ENCODE measurements at places on chromosomes 13 and 19. TPM values are rescaled to one million over a fixed set of nuclear protein-coding genes. Genes with fewer than 3 reads are reported as not detected.

The NLRP7 gene
- total RNA-seq: not detected

- H3K4me3 ChIP-seq: no peak overlapping the region
- no peaks in the 10 kb centered on the region for H3K27me3 ChIP-seq
- no peak for DNase-seq
- H3K27ac ChIP-seq: no peak overlapping the region
These were observed 2.8 kb upstream of the ANGPTL8 start for GRCh38 chr19:11236324-11237301.

DNA sequence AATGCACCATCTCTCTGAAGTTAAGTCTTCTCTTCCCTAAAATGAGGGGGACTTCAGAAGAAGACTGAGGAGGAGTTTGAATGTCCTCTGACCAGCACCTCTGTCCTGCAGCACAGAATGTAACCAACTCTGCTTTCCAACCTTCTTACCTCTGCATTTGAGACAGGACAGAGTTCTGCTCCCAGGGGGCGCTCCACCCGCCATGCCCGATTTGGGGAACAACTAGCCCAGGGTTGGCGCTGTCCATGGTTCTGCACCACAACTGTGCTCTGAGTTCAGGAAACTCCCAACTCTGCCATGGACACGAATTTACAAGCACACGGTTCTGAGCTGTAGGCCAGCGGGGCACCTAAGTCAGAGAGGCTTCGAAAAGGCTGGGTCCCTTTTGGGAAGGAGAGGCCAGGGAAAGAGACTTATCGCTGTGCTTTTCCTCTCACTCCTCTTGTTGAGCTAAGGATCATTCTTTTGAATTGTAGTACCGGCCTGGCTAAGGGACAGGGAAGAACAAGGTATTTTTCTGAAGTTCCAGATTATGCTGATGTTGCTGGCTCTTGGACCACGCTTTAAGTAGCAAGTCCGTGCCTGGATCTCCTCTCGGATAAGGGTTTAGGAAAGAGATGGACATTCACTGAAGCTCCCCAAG is 22.2 kb downstream of the SIGLEC5 start:
- H3K4me1 ChIP-seq: peaks cover 22% of the 10 kb centered on the region
- H3K4me3 ChIP-seq: no peak overlapping the region
- H3K36me3 ChIP-seq: no peaks in the 10 kb centered on the region
- DNase-seq: peak; percentile 72
- H3K27ac ChIP-seq: no peak overlapping the region
- peaks cover 12% of the 10 kb centered on the region for H3K27me3 ChIP-seq

The ZNF699 gene
- 6.7 TPM for total RNA-seq

The TMEM59L gene
- not detected for total RNA-seq

DNA sequence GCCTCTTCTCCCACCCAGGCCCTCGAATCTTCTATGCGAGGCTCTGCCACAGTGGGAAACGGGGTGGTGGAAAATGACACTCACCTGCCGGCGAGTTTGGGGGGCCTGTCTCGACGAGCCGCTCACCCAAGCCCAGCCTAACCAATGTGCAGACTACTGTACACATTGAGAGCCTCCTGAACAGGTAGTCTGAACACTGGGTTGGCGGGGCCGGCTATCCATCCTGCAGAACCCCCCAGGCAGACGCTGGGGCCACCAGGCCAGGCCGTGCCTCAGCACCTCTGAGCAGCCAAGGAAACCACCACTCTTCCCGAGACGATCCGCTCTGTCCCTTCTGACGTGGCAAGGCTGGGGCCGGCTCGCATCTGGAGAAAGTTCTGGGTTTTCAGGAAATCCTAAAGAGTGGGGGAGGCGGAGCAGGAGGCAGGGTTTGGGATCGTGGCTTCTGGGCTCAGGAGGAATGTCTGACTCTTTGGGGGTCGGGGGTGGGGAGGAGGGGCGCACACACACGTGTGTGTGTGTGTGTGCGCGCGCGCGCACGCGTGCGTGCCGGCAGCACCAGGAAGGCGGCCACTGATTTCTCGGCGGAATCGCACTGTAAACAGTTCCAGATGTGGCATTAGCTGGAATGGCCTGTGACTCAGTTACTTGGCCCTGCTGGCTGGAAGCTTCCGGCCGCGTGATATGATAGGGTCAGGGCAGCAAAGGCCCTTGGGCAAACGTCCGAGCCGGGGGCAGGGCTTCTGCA is 18.5 kb downstream of the TMED1 start:
- no peaks in the 10 kb centered on the region for H3K27me3 ChIP-seq
- H3K27ac ChIP-seq: peak overlapping the region; percentile 54
- peaks cover 55% of the 10 kb centered on the region for H3K4me1 ChIP-seq
- H3K4me3 ChIP-seq: no peak overlapping the region
- peaks cover 44% of the 10 kb centered on the region for H3K36me3 ChIP-seq

The ZNF132 gene
- 5.4 TPM for total RNA-seq

GRCh38 chr13:99610702-99611289 is 109.5 kb downstream of the TM9SF2 start:
- H3K4me1 ChIP-seq: peaks cover 25% of the 10 kb centered on the region
- H3K27me3 ChIP-seq: no peaks in the 10 kb centered on the region
- H3K4me3 ChIP-seq: no peak overlapping the region
- peaks cover 4% of the 10 kb centered on the region for H3K36me3 ChIP-seq

GRCh38 chr19:17794731-17795494 is at the start of gene B3GNT3:
Gene B3GNT3 (plus strand): TSS chr19:17795138. CDS start chr19:17807808, 12,670 bp downstream.
- no peak within 1 kb of the TSS for H3K4me3 ChIP-seq
- H3K27ac ChIP-seq: no peak within 1 kb of the TSS
- no peaks in the 10 kb centered on the region for H3K36me3 ChIP-seq

The TMEM238 gene
- total RNA-seq: 23.0 TPM

The KLK4 gene
- total RNA-seq: not detected

The CD33 gene
- 6.2 TPM for total RNA-seq

DNA sequence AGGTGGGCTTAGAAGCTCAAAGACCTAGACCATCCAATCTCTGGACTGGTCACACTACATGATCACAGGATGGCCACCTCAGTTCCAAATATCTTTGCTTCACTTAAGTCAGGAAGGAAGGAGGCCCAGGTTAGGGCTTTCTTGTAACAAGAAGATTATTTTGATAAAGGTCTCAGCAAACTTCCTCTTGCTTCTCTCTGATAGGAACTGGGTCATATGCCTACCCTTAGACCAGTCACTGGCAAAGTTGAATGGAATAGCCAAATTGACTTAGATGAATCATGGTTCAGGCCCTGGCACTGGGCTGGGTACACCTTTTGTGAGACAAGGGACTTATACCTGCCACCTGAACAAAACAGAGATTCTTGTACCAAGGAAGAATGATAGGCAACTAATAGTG is 11.0 kb downstream of the FRY start:
- H3K4me3 ChIP-seq: no peak overlapping the region
- H3K27me3 ChIP-seq: peaks cover 24% of the 10 kb centered on the region
- no peak overlapping the region for H3K27ac ChIP-seq
- peaks cover 8% of the 10 kb centered on the region for H3K4me1 ChIP-seq
- no peaks in the 10 kb centered on the region for H3K36me3 ChIP-seq
- no peak for DNase-seq

The JAK3 gene
- 137 TPM for total RNA-seq

The GZMM gene
- total RNA-seq: 46.9 TPM

GRCh38 chr13:113781571-113781970 is 22.5 kb downstream of the TMEM255B start:
- no peak for DNase-seq
- no peak overlapping the region for H3K27ac ChIP-seq
- no peak overlapping the region for H3K4me3 ChIP-seq
- no peaks in the 10 kb centered on the region for H3K36me3 ChIP-seq

GRCh38 chr19:18437491-18438330 is at the start of gene ISYNA1:
Gene ISYNA1 (minus strand): TSS chr19:18438133. CDS start chr19:18437979, 154 bp downstream.
- DNase-seq: peak; percentile 72
- H3K36me3 ChIP-seq: peaks cover 5% of the 10 kb centered on the region
- no peak within 1 kb of the TSS for H3K27ac ChIP-seq
- H3K4me1 ChIP-seq: peaks cover 25% of the 10 kb centered on the region
- H3K27me3 ChIP-seq: no peaks in the 10 kb centered on the region

- DNase-seq: no peak
- peaks cover 30% of the 10 kb centered on the region for H3K36me3 ChIP-seq
- no peak overlapping the region for H3K4me3 ChIP-seq
- H3K4me1 ChIP-seq: peaks cover 23% of the 10 kb centered on the region
- H3K27me3 ChIP-seq: no peaks in the 10 kb centered on the region
- H3K27ac ChIP-seq: peak overlapping the region; percentile 38
These were observed 34.1 kb downstream of the SUGP2 start for GRCh38 chr19:18999016-18999758.

The RB1 gene
- 49.2 TPM for total RNA-seq

The INSR gene
- 0.20 TPM for total RNA-seq

The SYMPK gene
- total RNA-seq: 119 TPM

The C13orf42 gene
- total RNA-seq: not detected

The ZNF560 gene
- not detected for total RNA-seq

DNA sequence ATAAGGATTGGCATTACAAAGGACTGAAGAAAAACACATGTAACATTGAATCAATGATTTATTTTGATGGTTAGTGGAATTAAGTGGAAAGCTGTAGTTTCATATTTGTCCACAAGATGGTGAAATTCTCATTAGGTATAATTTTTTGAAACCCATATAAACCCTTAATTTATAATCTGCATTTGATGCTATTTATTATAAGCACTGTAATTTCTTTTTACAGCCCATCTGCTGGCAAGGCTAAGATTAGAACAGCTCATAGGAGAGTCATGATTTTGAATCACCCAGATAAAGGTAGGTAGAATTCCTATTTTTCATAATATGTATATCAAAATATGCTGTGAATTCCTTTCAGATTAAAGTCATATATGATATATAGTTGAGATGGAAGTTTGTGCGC is 62.2 kb downstream of the DNAJC15 start:
- no peaks in the 10 kb centered on the region for H3K27me3 ChIP-seq
- H3K36me3 ChIP-seq: peaks cover 22% of the 10 kb centered on the region
- H3K4me3 ChIP-seq: no peak overlapping the region
- peaks cover 16% of the 10 kb centered on the region for H3K4me1 ChIP-seq

DNA sequence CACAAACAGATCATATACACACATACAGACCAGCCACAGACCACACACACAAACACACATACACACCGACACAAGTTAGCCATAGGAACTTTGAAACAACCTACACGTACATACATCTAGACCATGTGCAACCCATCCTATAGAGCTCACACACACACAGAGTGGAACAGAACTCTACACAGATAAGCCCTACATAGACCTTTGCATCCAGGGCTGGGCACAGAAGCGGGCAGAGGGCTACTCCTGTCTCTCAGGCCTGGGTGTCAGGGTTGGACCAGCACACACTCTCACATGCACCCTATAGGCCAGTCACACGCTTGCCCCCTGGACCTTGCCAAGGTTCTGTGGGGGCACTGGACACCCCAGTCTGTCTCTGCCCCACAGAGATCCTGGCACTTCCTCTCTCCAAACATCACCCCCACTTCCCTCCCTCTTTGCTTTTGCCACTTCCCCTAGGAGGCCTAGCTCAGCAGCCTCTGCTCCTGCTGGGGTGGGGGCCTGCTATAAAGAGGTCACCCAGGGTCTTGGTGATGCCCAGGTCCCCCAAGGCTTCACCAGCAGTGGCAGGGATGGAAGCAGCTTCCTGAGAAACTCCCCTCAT is 5.8 kb upstream of the JUNB start:
- peak; percentile 51 for DNase-seq
- H3K36me3 ChIP-seq: peaks cover 1% of the 10 kb centered on the region
- H3K27ac ChIP-seq: no peak overlapping the region
- no peaks in the 10 kb centered on the region for H3K27me3 ChIP-seq
- peaks cover 32% of the 10 kb centered on the region for H3K4me1 ChIP-seq
- H3K4me3 ChIP-seq: no peak overlapping the region

- DNase-seq: no peak
- H3K4me1 ChIP-seq: peaks cover 52% of the 10 kb centered on the region
- H3K27ac ChIP-seq: peak overlapping the region; percentile 9
- no peak overlapping the region for H3K4me3 ChIP-seq
- peaks cover 44% of the 10 kb centered on the region for H3K36me3 ChIP-seq
These were observed 6.9 kb upstream of the ATF5 start for GRCh38 chr19:49921871-49922795.

DNA sequence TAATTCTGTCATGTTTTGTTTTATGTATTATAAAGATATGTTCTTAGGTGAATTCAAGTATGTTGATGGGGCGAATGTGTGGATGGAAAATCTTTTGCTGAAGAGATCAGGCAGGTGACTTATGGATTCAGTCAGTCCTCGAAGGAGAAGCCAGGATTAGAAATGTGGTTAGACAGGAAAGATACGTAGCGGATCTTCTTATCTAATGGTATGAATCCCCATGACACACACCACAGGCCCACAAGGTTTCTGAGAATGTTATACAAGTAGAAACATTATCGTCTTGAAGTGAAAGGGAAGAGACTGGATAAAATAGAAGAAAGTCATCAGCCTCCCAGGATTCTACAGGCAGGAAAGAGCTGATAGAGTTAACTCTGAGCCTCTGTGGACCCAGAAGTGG is 69.0 kb upstream of the RFXAP start:
- no peak overlapping the region for H3K27ac ChIP-seq
- no peaks in the 10 kb centered on the region for H3K36me3 ChIP-seq
- H3K4me3 ChIP-seq: no peak overlapping the region
- no peaks in the 10 kb centered on the region for H3K4me1 ChIP-seq
- H3K27me3 ChIP-seq: peaks cover 4% of the 10 kb centered on the region

DNA sequence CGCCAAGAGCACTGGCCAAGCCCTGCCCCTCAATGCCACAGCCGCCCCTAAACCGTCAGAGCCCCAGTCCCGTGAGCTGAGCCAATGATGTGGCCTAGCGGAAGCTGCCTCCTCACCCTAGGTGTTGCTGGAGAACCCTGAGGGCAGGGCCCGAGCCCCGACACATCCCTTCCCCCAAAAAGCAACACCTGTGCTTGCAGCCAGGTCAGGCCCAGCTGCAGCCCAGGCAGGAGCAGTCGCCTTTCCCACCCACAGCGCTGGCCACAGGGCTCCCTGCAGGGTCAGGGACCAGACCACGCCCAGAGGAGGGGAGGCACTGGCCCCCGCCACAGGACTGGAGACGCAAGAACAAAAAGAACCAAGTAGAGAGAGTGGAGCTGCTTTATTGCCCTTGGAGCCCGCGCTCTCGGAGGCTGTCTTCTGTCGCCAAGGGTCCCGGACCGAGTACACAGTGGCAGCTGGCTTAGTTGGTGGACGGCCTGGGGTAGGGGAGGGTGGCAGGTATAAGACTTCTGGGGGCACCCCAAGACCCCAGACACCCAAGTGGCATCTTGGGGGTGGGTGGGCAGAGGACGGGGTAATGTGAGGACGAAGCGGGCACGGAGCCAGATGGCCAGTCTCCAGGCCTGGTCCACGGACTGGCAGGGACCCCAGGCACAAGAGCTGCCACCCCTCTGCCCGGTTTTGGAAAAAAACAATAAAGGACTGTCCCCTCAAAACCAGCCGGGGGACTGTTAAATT is 3.3 kb downstream of the P2RY11 start:
- H3K4me1 ChIP-seq: peaks cover 69% of the 10 kb centered on the region
- H3K36me3 ChIP-seq: peaks cover 41% of the 10 kb centered on the region
- no peak overlapping the region for H3K4me3 ChIP-seq
- DNase-seq: no peak
- no peaks in the 10 kb centered on the region for H3K27me3 ChIP-seq
- H3K27ac ChIP-seq: no peak overlapping the region

- no peak overlapping the region for H3K27ac ChIP-seq
- no peak overlapping the region for H3K4me3 ChIP-seq
- no peaks in the 10 kb centered on the region for H3K36me3 ChIP-seq
- H3K27me3 ChIP-seq: no peaks in the 10 kb centered on the region
These were observed 271.0 kb downstream of the SLITRK5 start for GRCh38 chr13:87942205-87942604.

- no peak overlapping the region for H3K27ac ChIP-seq
- H3K4me3 ChIP-seq: no peak overlapping the region
- DNase-seq: no peak
- H3K27me3 ChIP-seq: peaks cover 53% of the 10 kb centered on the region
These were observed 108.8 kb downstream of the KCTD15 start for GRCh38 chr19:33905473-33905936.

The KLK15 gene
- not detected for total RNA-seq

The FGF14 gene
- total RNA-seq: not detected

The RFPL4A gene
- total RNA-seq: not detected

Data from activated CD8-positive, alpha-beta memory T cell treated with anti-CD3 and anti-CD28 coated beads, Interleukin-2, amount 10 ng/mL, durations not matched to agents 7 days and 5 days (primary cell).